ENCODE measurements at places on chromosomes 6 and 20. TPM values are rescaled to one million over a fixed set of nuclear protein-coding genes. Genes with fewer than 3 reads are reported as not detected.

DNA sequence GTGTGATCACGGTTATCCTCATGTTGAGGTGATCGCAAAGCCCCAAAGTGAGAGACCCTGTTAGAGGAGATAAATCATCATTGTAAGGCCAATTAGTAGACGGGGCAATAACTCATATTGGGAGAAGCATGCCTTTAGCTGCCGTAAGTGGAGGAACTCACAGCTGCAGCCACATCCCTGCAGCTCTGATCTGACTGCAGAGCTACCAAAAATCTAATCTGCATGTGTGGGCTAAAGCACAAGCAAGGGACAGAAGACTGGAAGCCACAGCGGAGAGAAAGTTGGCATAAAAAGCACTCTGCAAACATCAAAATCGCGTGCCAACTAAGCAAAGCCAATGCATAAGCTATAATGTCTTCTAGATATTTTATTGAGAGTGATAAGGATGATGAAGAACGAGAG lies 79.8 kb downstream of the TBC1D7 start:
- no peak for DNase-seq

KCNK17 gene
- total RNA-seq, result 2.2 TPM

PTCRA gene
- total RNA-seq, result 0.37 TPM

DNA sequence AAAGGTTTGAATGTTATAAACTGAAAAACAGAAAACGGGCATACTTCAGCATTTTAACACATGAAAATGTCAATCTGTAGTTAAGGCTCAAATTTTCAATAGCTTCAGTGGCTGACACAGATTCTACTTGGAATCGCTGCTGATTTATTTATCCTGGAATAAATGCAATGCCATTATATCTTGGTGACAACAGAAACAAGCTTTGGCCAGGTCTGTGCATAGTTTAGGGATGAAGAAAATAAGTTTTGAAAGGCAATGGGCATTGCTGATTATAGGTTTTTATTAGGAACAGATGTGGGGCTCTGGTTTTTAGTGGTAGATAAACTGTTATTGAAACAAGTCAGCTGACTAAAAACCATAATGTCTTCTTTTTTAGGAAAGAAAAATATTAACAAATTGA lies 96.8 kb upstream of the SOX4 start:
- DNase-seq, result no peak

GRCh38 chr6:148598724-148599123 lies 148.1 kb upstream of the UST start:
- no peak for DNase-seq
